ENCODE measurements at places on chromosomes 5 and 9.

GRCh38 chr9:137604345-137605086 lies 970 bp upstream of the ARRDC1 start:
- no peak for DNase-seq

GRCh38 chr9:92954049-92954861 lies 6.9 kb downstream of the FGD3 start:
- peak; percentile 71 for DNase-seq

- DNase-seq, result no peak
These were observed 61.0 kb upstream of the RAPGEF1 start for GRCh38 chr9:131800843-131801242.

DNA sequence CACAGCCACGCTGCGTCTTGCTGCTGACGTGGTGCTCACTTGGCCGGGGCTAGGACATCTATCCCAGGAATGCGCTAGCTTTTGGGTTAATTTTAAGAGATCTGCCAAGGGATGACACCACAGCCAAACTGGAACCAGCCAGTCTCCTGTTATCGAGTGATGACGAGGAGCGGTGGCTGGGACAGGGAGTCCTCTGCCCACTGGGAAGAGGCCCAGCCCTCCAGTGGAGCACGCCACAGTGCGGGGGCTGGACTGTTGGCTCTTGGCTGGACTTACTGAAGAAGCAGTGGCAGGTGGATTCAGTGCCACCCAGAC lies 55.1 kb upstream of the PHYKPL start:
- no peak for DNase-seq

- DNase-seq, result peak; percentile 77
These were observed 62.0 kb downstream of the ANKH start for GRCh38 chr5:14809369-14810155.

- no peak for DNase-seq
These were observed 7.2 kb downstream of the PCDHGC5 start for GRCh38 chr5:141496038-141496437.

GRCh38 chr5:51958473-51958872 lies 575.2 kb downstream of the ISL1 start:
- DNase-seq, result no peak

DNA sequence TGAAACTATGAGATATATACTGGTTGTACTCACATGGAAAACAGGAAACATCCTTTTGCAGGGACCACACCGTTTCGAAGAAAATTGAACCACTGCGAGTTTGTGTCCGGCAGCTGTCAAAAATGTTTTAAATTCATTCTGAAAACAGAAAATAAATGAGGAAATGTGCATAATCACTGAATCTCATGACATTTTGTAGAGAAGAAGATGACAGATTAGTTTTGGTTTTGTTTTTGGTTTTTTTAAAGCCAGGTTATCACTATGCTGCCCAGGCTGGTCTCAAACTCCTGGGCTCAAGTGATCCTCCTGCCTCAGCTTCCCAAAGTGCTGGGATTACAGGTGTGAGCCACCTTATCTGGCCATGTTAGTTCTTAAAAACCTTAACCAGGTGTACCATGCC lies 3.5 kb downstream of the TXNDC8 start:
- no peak for DNase-seq

DNA sequence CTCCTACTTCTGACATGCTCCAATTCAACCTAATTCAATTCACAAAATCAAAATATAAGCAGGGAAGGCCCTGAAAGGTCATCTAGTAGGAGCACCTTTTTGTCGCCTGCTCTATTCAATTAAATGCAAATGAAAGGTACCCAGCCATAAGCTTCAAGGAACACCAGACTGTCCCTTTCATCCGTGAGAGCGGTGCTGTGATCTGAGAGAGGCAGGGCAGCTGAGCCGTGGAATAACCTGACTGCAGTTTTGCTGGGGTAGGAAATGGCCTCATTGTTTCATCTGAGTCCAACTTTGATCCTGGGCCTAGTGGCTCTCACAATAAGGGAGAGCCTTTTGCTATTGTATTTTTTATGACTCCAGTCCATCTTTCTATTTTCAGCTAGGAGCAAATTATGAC lies 39.8 kb upstream of the GLRA1 start:
- DNase-seq, result no peak
